ENCODE measurements at places on chromosomes 2 and 18.

DNA sequence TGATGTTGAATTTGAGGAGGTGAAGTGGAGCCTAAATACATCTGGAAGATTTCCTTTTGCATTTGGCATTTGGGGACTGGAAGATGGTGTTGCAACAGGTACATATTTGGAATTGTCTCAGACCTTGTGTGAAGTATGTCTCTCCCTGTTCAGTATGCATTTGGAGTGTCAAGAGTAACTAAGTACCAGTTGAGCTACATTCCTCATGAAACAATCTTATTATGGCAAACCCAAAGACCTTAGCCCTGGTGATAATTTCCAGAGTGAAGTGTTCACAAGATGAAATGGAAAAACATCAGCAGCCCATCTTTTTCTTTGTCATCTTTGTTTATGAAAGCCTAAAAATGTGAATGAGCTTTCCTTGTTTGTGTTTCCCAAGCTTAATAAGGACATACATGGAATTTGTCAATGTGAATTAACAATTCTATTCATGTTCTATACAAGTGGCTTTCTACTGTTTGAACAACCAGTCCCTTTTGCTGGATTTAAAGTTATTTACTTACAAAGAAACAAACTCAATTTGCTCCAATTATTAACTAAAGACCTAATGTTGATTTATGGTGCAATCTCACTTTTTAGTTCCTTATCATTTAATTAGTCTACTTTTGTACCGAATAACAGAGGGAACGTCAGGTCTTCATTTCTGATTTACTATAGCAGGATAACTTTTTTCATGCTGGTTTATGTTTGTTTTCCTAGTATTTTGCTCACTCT is 42.1 kb upstream of the PPP1R1C start:
- no peak for DNase-seq

GRCh38 chr2:83901317-83901716 is 557.8 kb downstream of the SUCLG1 start:
- DNase-seq = no peak

DNA sequence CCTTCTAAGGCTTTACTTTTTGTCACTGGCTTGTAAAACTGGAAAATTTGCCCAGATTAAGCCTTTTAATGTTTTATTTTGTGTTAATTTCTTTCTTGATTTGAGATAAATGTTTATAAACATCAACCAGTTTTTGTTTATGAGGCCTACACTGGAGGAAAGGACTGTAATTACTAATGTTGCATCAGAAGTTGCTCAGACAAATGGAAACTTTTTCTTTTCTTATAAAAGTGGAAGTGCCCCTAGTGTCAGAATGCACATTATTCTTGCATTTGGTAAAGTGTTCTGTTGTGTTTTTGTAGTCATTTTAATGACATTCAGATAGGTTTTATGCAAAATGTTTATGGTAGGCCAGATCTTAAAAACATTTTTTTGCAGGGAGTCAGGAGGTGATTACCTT is 25.3 kb downstream of the LCLAT1 start:
- no peak for DNase-seq

- no peak for DNase-seq
Observed at GRCh38 chr2:240440704-240441320, 5.3 kb downstream of the GPC1 start.

DNA sequence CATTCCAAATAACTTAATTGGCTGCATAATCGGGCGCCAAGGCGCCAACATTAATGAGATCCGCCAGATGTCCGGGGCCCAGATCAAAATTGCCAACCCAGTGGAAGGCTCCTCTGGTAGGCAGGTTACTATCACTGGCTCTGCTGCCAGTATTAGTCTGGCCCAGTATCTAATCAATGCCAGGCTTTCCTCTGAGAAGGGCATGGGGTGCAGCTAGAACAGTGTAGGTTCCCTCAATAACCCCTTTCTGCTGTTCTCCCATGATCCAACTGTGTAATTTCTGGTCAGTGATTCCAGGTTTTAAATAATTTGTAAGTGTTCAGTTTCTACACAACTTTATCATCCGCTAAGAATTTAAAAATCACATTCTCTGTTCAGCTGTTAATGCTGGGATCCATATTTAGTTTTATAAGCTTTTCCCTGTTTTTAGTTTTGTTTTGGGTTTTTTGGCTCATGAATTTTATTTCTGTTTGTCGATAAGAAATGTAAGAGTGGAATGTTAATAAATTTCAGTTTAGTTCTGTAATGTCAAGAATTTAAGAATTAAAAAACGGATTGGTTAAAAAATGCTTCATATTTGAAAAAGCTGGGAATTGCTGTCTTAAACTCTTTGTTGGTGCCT is 1.4 kb downstream of the PCBP1 start:
- no peak for DNase-seq

DNA sequence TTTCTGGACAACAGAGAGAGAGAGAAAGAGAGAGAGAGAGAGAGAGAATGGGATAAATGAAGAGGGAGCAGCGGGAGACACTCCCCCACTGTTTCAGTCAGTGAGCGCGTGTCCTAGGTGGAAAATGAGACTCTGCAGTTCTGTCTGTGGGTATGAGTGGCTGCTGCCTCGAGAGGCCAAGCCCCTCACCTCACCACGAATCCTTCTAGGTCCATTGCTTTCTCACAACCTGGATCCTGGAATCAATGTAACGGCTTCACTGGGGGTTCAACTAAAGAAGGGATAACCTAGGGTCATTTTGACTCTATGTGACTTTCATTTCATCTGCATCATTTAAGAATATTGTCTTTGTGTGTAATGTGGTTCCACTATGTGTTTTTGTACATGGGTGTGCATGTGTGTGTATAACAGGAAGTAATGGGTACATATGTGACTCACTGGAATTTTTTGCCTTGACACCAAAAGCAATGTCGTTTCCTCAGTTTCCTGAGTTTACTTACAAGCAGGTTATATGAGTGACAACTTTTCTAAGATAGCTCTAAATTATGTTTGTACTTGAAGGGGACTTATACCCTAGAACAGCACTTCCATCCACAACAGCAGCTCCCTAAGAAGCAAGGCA is 221.4 kb upstream of the TRIB2 start:
- DNase-seq = no peak

GRCh38 chr18:54991981-54992380 is 32.7 kb upstream of the CCDC68 start:
- DNase-seq = no peak

DNA sequence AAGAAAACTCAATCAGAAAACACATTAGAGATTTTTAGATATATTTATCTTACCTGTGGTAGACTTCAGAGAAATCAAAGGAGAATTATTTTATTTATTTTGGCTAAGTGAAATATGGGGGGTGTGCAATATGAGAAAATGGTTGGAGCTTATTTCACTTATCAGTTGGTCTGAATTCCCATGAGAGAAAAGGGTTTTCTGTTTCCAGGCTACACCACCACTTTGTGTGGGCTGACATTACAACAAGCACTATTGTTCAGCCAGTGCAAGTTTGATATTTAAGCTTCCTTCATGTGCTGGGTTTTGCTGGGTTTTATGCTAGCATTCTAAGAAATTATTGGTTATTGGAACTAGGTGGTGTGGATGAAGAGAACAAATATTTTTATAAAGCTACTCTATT is 33.5 kb downstream of the RMND5A start:
- DNase-seq = no peak

- no peak for DNase-seq
Observed at GRCh38 chr18:63907664-63908063, at the start of gene SERPINB10. Gene SERPINB10, plus strand, starts transcription at chr18:63907958. Its CDS starts 7,553 bp downstream, at chr18:63915511.

- no peak for DNase-seq
Observed at GRCh38 chr2:18525236-18525635, 35.2 kb downstream of the RDH14 start.

DNA sequence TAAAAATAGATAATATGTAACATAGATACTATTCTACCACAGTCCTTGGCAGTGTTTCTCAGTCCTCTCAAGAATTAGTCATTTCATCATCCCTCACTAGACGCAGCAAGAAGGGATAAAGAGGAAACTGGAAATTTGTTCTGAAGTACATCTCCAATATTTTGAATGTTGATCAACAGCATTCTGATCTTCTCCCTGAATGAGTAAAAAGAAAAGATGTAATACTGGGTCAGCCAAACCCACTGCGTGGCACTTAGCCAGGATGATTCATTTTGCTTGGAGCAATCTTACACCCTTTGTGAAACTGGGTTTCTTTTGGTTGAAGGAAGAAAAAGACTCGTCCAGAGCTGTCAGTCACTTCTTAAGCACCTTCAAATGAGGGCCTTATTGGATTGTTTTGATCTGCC is 54.1 kb downstream of the TAF1B start:
- DNase-seq = peak; percentile 97

GRCh38 chr2:19035238-19035637 is 323.2 kb downstream of the OSR1 start:
- peak; percentile 48 for DNase-seq

DNA sequence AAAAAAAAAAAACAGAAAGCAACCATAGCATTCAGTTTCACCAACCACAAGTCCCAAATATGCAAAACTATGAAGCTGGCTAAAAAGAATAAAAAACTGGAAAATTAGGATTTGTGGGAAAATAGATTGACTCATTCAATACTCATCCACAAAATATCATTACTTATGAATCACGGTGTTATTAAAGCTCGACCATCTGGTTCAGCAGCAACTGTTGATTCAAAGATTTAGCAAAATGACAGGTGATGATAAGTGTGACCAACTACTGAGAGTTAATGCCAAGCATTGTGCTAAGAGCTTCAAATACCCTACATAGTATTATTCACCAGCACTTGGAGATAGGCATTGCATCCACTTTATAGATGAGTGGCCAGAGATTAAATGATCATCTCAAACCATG is 26.2 kb upstream of the XDH start:
- DNase-seq = peak; percentile 97

GRCh38 chr18:7562491-7562890 is 4.6 kb upstream of the PTPRM start:
- no peak for DNase-seq

DNA sequence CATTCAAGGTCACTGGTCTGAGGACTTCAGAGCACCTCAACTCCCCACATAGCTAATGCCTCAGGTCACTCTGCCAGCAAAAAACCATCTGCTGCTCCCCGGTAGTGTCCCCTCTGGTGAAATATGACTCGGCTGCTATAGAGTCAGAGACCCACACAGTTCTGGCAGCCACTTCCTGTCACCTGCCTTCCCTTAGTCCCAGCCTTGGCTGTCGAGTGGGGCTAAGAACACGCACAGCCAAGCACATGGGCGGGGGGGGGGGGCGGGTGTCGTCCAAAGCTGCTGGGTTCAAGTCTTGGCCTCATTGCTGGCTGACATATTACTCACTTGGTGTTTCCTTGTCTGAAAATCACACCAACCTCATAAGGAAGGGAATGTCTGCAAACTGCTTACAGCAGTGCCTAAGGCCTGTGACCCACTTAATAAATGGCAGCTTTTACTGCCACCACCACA is 37.5 kb downstream of the POLR1A start:
- peak; percentile 28 for DNase-seq

GRCh38 chr2:214774108-214774507 is 35.4 kb downstream of the BARD1 start:
- DNase-seq = peak; percentile 39

GRCh38 chr2:223090039-223090438 is 38.0 kb downstream of the KCNE4 start:
- no peak for DNase-seq

DNA sequence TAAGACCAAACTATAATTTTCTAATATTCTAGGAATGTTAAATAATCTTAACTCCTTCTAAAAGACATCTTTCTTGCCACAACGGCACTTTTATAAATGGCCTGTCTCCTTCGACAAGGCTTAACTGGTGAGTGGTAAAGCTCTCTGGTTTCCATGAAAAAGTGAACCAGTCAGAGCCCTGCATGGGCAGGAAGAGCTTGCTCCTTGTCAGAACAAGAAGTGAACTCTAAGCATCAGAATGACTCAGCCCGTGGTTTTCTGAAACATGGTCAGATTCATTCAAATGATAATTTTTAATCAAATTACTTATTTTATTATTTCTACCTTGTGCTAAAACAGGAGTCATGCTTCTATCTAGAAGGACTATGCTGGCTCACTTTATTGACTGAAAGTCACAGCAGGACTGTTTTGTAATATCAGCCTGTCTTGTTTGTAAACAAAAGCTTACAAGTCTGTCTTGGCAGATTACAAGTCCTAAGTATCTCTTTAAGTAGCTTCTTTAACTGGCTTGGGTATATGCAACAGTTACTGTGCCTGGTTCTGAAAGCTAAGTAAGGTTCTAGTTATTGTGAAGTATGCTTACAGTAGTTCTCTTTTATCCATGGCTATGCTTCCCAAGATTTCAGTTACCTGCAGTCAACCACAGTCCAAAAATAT is 245.4 kb downstream of the NAPG start:
- DNase-seq = peak; percentile 59

GRCh38 chr2:215535741-215536140 is 99.9 kb upstream of the FN1 start:
- peak; percentile 41 for DNase-seq

DNA sequence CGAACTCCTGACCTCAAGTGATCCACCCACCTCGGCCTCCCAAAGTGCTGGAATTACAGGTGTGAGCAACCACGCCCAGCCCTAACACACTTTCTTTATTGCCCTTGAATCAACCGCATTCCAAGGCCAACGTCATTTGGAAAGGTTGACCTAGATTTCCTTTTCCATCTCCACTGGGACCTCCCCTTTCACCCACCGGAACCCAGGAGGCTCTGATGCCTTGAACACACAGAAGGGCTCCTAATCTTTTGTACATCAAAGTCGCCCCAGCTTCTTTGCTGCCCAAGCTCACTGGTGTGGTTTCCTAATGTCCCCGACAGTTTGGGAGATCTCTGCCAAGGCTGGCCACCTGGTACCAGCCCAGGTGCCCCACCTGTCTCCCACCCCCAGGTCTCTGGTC is 46.2 kb upstream of the CAB39 start:
- no peak for DNase-seq

DNA sequence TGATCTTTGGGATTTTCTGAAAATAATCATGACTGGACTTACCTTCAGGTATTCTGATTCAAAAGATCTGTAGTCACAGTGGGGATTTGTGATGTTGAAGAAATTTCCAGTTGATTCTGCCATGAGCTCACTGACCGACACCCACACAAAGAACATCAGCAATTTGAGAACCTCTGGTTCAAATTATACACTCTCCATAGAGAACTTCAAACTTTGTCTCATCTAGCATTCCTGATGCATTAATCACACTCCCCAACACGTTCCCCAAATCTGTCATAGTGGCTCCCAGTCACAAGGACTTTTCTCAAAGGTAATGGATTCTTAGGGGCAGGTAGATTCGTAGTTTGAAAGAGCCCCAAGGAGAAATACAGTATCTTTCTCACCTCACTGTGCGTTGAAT is 584.3 kb downstream of the FBXO15 start:
- peak; percentile 72 for DNase-seq

DNA sequence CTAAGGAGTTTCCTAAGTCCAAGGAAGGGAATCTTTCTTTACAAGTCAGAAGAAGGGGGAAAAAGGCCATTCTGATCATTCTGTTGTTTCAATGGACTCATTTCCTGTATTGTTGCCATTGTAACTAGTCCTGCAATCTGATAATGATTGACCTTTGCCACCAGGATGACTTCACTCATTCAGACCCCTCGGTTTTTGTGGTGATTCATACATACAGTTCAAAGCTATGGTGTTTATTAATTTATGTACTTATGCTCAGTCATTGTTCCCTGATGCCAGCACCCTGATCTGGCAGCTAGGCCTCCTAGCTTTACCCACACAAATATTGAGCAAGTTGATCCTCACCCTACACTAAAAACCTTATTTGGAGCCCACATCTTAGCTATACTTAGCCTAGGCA is 57.6 kb upstream of the ZNF519 start:
- no peak for DNase-seq
